ENCODE measurements at places on chromosomes 4 and X. TPM values are rescaled to one million over a fixed set of nuclear protein-coding genes. Genes with fewer than 3 reads are reported as not detected.
A peak's percentile ranks its signal among the peaks of the same experiment; 100 is the strongest.

- DNase-seq = no peak
Observed at GRCh38 chr4:8730681-8731080, 138.1 kb downstream of the CPZ start.

ACOX3 gene
- 24.3 TPM for total RNA-seq

DNA sequence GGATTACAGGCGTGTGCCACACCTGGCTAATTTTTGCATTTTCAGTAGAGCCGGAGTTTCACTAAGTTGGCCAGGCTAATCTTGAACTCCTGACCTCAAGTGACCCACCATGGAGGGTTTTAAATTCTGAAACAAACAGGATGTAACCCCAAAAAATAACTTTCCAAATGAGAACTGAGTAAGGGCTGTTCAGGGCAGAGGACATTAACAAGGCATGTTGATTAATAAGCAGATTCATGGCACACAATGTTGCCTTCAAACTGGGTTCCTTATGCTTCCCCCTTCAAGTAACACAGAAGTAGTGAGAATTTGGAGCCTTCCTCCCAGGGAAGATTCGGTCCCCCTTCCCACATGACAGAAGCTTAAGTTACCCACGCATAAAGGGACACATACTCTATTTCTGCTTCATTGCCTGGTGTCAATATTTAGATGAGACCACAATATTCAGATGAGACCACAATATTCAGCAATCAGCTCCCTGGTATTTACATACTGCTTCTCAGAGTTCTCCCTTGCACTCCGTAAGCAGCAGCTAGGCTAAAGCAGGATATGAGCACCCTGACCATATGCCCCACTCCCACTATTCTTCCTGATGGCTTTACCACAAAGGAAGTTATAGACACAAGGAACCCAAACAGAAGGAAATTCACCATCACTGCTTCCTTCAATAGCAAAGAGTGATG, 21.4 kb downstream of the GRSF1 start:
- no peak for DNase-seq

DNA sequence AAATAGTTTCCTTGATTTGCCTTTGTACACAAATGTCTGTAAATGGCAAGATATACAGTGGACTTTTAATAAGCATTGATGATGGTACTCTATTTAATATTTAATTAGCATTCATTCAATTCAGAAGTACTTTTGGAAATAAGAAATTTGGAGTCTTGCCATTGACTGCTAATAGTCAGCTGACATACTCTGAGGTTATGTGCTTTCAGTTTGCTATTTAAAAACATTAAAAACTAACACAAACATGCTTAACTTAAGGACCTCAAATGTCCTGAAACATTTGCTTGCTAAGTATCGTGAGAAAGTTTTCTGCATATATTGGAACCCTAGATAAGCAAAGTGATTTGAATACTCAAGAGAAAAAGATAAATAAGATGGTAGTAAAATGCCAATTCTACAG, 64.6 kb downstream of the REELD1 start:
- no peak for DNase-seq

VCX2 gene
- total RNA-seq = not detected

DNA sequence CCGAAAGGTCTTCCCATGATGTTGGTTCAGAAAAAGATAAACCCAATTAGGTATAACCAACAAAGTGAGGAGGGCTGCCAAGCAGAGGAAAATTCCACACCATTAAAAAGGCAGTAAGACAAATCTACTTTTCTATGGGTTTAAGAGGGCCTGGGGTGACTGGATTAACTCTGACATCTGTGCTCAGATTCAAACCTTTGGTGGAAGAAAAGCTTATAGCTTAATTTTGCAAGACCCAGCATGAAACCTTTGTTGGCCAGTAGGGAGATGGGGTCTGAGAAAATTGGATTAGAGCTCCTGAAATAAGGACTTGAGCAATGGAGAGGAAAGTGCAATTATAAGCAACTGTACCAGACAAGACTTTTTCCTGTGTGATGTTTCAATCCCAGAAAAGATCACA, 104.2 kb downstream of the KDR start:
- no peak for DNase-seq

DCAF16 gene
- 27.3 TPM for total RNA-seq

GRCh38 chr4:108072300-108072699, 82.6 kb downstream of the HADH start:
- DNase-seq = no peak

DNA sequence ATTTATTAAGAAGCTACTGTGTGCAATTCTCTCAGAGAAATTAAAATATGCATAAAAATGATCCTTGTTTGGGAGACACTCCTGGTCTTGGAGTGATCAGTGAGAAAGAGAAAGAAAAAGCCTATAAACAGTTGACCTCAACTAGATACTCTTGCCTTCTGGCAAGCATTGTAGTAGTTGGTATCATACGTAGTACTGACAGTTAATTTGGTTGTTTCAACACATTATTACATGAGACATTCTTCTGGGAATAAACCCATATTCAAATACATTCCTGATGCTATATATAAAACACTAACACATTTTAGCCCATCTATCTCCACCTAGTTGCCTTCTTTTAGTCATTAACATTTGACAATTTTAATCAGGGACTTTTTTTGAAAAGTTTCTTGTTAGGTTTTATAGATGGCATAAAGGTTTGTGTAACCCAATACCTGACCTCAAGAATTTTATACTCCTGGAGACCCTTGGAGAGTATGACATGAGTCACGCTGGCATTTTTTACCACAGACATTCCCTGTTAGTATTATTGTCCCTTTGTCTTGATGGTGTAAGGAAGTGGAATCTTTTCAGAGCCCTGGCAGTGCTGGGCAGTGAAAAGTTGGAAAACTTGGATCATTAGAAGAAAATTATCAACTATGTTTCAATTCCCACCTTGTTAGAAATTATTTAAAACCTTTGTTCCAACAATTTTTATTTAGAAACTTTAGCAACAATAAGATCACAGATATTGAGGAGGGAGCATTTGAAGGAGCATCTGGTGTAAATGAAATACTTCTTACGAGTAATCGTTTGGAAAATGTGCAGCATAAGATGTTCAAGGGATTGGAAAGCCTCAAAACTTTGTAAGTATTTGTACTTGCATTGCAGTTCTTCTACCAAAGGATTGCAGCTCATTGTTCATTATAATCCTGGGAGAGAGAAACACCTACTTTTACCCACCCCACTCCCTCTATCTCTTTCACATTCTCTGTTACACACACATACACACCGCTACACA, 167.1 kb upstream of the PACRGL start:
- DNase-seq = no peak

PRRG1 gene
- 5.3 TPM for total RNA-seq

- DNase-seq = peak; percentile 90
Observed at GRCh38 chr4:52038103-52038912, at the start of gene SGCB. TSS of gene SGCB (minus strand) at chr4:52038299. CDS start at chr4:52038259, 40 bp downstream.

DNA sequence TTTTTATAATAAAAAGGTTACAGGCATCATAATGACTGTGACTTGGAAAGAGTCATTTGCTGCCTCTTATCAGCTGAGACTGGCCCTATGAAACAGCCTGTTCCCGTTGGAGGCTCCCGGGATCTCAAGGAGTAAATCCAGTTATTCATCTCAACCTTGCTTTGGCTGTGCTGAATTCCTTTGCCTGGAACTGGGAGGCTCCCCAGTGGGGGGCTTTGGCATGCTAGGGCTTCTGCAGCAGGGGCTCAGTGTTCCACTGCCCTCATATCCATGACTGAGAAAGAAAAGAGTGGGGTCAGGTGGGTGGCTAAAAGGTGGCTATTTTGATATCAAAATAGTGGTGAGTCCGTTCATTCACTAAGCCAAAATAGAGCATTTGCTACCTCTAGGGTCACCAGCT, 71.2 kb downstream of the TRPC5 start:
- no peak for DNase-seq

DNA sequence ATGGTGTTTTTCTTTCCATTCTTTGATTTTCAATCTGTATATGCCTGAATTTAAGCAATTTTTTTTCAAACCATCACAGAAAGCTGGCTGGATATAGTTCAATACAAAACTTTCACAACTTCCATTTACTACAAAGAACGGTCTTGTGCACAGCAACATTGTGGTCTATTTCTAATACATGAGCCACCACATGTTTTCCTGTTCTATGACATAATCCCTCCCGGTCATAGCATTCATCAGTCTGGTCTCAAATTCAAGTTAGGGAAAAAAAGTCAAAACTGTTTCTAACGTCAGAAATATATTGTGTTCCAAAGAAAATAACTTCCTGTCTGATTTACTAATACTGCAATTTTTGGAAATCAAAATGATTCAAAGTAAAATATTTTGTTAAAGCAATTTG, 7.5 kb upstream of the CXCL6 start:
- no peak for DNase-seq

DNA sequence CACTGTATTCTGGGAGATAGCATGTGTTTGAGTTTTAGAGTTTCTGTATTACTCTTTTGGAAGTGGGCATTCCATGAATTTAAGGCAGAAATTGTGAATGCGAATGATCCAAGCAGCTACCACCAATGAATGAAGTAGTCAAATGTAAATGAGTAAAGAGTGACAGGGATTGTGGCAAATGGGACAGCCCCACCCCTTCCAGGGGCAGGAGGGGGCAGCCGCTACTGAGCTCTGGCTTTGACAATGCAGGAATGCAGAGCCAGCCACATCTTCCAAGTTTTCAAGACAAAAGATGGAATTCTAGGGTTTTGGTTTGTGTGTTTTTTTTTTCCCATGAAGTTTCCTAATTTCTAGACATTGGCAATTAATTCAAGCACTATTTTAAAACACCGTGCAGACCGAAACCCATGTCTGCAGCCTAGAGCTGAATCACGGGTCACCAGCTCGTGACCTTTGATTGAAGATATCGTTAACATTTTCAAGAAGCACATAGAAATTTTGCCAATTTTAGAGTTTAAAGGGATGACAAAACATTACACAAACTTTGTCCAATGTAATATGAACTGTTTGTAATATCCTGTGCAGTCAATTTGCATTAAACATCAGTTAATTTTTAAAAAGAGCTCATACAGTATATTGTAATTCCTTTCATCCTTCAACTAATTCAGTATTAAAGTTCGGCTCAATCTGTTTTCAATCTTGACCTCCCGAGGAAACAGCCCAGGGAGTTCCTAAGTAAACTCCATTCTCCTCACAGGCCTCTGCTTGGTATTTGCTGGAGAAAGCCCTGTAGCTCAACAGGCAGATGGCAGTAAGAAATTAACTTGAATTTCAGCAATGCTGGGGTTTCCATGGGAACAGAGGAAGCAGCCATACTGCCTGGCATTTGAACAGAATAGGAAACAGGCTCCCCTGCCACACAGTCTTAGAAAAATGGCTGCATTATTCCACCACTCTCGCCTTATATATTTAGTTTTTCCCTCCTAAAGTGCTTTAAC, 83.4 kb downstream of the UCHL1 start:
- DNase-seq = no peak

- DNase-seq = no peak
Observed at GRCh38 chr4:6309777-6310176, 40.1 kb downstream of the WFS1 start.

GRCh38 chr4:126544276-126544675, 1088.5 kb upstream of the INTU start:
- DNase-seq = no peak

All from spleen (tissue), 13 donors.